ENCODE measurements at places on chromosomes 12 and 14.

- peak; percentile 8 for DNase-seq
These were observed 426.5 kb upstream of the OR4E1 start for GRCh38 chr14:22099942-22100763.

GRCh38 chr12:63874897-63875480 lies 30.5 kb downstream of the SRGAP1 start:
- DNase-seq: no peak

DNA sequence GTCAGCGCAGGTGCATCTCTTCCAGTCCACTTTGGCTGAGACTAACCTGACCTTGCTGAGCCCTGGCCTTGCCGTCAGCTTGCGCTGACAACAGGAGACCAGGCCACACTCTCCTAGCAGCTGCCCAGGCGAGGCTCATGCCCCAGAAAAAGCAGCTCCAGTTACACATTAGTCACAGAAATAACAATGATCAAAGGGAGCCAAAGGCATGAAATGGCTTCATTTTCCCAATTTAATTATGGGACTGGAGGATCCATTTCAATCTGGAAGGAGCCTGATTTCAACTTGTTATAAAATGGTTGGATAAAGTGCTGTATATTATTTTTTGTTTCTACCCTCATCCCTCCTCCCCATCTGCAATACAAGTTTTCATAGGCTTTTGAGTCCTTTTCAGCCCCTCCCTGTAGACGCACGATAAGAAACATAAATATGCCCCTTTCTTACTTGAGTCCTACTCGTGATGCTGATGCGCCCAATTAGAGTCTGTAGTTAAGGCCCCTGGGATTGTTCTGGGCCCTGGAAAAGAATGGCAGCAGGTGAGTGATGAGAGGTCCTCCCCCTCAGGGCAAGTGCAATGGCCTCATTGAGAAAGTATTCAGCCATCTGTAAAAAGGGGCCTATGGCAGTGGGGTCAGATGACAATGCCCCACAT lies 376.0 kb downstream of the C12orf75 start:
- DNase-seq: no peak

GRCh38 chr12:52860102-52860823 lies 11.5 kb upstream of the KRT78 start:
- no peak for DNase-seq

- no peak for DNase-seq
These were observed 16.5 kb downstream of the KRT7 start for GRCh38 chr12:52249511-52250047.

- DNase-seq: no peak
These were observed 1.1 kb downstream of the NOC4L start for GRCh38 chr12:132145334-132145733.

DNA sequence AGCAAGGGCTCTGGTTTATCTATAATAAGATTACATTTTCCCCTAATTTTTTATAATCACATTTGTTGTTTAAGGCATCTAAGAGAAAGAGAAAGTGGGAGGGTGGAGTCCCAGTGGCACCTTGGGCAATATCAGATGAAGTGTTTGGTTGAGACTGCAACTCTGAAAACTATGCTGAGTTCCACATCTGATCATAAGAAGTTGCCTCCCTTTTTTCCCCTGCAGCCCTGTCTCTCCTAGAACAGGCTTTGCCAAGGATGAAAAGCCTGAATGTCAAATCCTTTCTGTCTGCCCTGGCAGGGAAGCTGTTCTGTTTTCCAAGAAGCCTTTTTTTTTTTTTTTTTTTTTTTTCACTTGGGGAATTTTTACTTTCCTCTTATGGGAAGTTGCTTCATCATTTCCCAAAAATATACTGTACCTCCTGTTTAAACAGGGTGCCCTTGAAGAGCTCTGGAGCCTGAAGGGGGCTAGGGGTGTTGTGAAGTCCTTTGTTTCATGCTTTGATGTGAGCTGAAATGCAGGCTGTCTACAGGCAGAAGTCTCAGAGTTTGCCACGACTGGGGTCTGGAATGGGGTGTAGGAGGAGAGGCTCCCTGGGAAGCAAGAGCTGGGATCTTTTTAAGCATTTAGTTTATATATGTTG lies 71.3 kb downstream of the SUSD6 start:
- no peak for DNase-seq

DNA sequence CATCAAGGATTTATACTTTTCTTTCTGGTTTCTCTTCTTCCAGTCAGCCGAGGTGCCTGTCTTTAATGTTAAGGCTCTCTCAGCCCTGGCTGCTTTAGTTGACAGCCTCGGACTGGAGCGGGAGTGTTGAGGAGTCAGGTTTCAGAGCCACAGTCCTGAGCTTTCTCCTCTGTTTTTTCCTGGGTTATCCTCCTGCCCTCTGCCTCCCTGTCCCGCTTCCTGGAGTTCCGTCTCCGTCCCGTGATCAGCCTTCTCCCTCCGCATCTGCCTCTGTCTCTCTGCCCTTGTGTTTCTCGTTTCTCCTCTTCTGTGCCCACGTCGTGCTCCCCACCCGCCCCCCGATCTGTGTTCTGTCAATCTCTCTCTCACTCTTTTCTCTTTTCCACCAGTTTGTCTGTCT lies 33.0 kb downstream of the IQSEC3 start:
- no peak for DNase-seq

DNA sequence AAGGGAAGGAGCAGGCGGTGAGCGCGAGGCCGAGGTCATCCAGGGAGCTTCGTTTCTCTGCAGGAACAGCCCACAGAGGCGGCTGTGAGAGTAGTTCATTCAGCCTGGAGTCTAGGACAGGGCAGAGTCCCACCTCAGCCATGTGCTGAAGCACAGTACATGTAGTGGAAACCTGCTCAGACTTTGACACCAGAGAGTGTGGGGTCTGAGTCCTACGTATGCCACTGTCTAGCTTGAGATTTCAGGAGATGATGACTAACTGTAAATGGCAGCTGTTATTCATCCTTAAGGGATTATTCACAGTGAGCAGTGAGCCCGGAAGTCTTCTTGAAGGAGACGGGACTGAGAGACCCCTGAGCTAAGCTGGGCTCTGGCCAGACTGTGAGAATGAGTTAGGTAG lies 938 bp upstream of the SLC6A13 start:
- no peak for DNase-seq
